Thoracic aorta (tissue), 2 donors: ENCODE measurements at places on chromosomes 7 and 10. TPM values are rescaled to one million over a fixed set of nuclear protein-coding genes. Genes with fewer than 3 reads are reported as not detected.

GRCh38 chr7:9017286-9017685 lies 583.9 kb downstream of the NXPH1 start:
- DNase-seq = no peak

The PRSS1 gene
- total RNA-seq = 5.1 TPM

The MYL10 gene
- not detected for total RNA-seq

GRCh38 chr10:43599333-43599732 lies 6.9 kb upstream of the ZNF485 start:
- no peak for DNase-seq

The AGR2 gene
- not detected for total RNA-seq
